NCI-H187 (cell line): ENCODE measurements at places on chromosomes 13 and 19.

GRCh38 chr19:7149956-7150705 is 80.6 kb downstream of the ZNF557 start:
- DNase-seq = no peak

DNA sequence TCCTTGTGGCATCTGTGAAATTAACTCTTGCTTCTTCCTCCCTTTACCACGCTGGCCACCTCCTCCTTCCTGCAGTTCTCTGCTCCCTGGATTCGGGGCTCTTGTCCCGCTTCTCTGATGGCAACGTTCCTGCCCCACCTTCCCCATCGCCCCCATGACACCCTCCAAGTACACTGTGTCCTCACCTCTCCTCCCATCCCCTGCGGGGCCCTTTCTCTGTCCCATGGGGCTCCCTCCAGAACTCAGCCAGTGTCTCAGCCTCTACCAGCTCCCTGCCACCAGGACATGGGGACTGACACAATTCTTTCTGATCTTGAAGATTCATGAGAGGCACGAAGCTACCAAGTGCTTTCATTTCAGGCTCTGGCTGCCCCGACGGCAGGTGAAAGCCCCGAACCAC is 9.1 kb downstream of the CARS2 start:
- no peak for DNase-seq

DNA sequence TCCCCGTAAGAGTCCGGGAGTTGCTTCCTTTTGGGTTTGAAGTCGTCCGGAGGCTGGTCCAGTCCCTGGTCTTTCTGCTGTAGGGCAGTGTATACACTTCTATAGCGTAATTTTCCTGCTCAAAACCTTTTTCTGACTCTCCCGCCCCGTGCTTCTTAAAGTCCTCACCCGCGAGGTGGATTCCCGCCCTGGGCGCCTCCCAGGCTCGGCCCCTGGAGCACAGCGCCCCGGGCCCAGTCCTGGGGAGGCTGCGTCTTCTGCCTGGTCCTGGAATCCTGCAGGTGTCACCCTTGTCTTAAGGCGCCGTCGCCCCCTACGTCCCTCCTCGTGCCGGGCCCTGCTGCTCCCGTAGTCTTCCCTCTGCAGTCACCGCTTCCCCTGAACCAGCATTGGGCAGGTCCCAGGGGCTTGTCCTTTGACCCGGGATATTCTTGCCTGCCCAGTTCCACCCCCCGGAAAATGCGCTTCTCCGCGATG is 34.4 kb upstream of the ZNF808 start:
- DNase-seq = no peak

DNA sequence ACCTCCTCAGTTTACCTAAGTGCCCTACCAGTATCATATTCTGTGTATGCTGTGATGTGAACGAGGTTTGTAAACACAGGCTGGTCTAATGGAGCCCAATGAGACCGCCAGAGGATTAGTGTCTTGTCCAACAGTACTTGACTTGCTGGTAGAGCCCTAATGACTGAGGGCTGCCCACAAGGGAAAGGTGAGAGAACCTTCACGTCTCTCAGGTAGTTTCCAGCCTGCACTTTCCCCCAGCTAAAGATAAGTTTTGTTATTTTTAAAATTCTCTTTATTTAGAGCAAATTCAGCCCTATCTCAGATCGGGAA is 498 bp upstream of the RBM26 start:
- peak; percentile 30 for DNase-seq

DNA sequence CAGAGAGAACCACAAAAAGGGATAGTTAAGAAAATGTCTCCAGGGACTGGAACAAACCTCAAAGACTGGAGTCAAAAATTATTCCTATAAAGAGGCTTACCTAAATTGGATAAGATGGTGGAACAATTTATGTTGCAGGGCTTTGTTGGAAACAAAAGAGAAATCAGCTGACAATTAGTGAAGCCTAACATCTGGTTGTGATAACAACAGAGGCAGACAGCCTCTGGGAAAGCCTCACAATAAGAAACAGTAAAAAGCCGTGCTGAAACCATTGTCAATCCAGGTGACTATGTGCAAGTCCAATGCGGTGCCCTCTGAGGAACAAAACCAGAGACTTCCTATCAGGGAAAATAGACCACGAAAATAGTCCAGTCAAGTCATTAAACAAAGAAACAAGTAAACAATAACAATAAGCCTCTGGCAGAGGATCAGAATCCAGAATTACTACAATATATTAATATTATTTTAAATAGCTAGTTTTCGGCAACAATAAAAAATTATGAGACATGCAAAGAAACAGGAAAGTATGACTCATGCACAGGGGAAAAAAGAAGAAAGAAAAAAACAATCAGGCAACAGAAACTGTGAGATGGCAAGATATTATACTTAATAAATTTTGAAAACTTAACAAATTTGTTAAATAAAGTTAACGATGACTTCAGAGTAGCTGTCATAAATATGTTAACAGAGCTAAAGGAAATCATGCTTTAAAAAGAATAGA is 99.7 kb upstream of the RXFP2 start:
- DNase-seq = no peak

GRCh38 chr19:18319591-18320135 is 3.2 kb downstream of the LSM4 start:
- DNase-seq = no peak

DNA sequence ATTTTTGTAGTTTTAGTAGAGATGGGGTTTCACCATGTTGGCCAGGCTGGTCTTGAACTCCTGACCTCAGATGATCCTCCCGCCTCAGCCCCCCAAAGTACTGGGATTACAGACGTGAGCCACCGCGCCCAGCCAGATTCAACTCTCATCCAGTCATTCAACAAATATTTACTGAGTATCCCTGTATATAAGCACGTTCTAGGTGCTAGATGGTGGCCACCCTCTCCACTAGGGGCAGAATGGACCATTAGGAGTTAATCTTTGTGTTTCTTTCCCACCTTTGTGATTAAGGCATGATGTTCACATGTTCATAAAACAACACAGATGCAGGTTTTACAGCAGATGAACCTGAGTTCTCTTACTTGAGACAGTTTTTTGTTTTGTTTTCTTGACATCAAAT is 7.3 kb downstream of the SHKBP1 start:
- DNase-seq = no peak

DNA sequence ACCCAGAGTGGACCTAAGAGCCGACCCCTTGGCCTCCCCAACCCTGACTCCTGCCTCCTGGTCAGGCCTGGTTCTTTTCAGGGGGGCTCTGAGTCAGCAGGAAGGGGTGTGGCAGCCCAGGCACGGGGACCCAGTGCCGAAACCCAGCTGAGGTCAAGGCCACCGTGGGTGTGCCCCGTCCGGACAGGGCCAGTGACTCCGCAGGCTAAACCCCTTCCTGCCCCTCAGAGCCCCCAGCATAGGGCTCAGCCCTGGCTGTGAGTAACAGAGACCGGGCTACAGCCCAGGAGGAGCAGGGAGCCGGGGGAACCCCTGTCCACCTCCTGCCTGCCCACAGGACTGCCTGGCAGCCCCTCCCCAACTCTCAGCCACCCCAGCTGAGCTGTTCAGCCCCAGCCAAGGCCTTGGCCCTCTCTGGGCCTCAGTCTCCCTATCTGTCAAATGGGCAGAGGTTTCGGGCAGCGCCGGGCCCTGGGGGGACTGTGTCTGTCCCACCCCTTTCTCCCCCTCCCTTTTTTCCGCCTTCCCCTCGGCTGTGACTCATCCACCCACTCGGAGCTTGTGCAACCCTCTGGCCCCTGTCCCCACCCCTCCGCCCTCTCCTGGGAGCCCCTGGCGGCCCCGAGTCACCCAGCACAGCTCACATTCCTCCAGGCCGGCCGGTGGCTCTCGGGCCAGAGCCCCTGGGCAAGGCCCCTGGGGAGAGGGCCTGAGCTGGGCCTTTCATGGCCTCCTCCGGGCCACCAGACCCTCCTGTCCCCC is 8.6 kb downstream of the ZBTB7A start:
- no peak for DNase-seq
